ENCODE measurements at places on chromosomes 6 and 20.

- no peak for DNase-seq
These were observed 29.0 kb upstream of the COL10A1 start for GRCh38 chr6:116154887-116155286.

- peak; percentile 78 for DNase-seq
These were observed 66.6 kb downstream of the PREX1 start for GRCh38 chr20:48761023-48761785.

- no peak for DNase-seq
These were observed 283.6 kb downstream of the QKI start for GRCh38 chr6:163698086-163698485.

GRCh38 chr6:33850869-33851541 is 47.2 kb upstream of the MLN start:
- no peak for DNase-seq

GRCh38 chr6:38271081-38271480 is 368.6 kb downstream of the BTBD9 start:
- DNase-seq = no peak

DNA sequence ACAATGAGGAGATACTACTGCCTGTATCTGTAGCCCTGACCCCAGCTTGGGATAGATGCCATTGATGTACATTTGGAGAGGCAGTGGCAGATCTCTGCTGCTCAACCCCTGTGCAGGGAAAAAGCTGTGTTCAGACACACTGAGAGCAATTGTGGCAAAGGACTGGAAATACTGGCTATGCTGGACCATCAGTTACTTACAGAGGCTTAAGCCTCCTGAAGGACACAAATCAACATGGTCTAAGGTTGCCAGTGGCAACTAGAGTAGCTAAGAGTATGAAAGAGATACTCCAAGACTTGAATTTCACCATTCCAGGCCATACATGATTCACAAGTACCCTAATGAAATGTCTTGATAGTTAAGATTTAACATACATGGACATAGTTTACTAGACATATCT is 32.4 kb upstream of the ENPP4 start:
- no peak for DNase-seq

DNA sequence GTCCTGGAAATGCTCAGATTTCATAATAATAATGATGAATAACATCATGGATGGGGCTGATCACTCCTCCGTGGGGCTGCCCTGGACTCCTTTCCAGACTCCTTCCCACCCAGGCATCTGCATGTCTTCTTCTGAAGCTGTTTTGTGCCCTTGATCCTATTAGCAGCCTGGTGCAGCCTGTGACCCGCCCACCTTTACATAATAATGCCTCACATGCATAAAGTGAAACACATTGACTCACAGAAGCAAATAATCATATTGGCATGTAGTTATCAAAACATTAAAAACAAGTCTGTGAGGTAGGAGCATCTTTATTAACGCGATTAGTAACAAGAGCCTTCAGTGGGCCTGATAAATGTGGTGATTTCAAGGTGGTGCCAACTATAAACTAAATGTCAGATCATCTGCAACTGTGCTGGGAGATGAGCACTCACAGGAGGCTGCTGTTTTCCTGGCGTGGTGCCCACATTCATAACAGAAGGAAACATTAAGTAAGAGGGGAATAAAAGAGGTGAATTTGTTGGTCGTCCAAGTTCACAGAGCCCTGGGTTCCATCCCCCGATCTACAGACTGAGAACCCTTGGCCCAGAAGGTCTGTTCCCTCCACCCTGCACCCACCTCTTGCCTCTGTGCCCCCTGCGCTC is 344.7 kb downstream of the CDH4 start:
- DNase-seq = no peak

GRCh38 chr6:20116792-20117191 is 95.5 kb downstream of the MBOAT1 start:
- DNase-seq = no peak

- DNase-seq = no peak
These were observed 23.0 kb upstream of the SLC22A7 start for GRCh38 chr6:43274916-43275597.

GRCh38 chr6:166305562-166306117 is 2.6 kb downstream of the PRR18 start:
- no peak for DNase-seq

GRCh38 chr20:25336561-25337422 is 53.8 kb downstream of the ABHD12 start:
- no peak for DNase-seq

DNA sequence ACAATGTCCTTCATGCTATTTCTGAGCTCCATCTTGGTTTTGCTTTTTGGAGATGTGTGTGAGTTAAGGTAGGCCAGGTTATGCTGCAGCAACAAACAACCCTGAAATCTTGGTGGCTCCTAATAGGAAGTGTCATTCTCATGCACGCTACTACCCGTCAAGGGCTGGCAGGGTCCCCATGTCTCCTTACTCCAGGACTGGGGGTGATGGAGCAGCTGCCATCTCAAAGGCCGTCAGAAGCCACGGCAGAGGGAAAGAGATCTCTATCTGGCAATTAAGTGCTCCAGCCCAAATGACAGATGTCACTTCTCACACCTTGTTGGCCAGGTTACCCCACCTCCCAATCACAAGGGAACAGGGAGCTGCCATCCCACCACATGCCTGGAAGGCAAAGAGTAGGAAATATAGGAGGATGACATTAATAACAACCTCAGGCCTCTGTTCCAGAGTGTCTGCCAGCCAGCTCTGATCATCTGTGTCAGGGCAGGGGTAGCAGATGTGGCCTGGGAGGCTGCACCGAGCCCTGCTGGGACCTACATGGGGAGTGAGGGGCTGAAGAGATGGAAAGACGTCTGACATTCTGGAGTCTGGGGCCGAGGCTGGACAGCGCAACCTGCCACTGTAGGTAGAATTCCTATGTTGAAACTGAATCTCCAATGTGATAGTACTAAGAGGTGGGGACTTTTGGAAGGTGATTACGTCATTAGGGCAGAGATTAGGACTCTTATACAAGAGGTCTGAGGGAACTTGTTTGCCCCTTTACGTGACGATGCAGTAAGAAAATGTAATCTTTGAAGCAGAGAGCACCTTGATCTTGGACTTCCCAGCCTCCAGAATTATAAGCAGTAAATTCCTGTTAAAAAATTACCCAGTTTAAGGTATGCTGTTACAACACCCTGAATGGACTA is 4.8 kb upstream of the SDCBP2 start:
- DNase-seq = no peak

- no peak for DNase-seq
These were observed 31.1 kb downstream of the BRPF3 start for GRCh38 chr6:36227379-36228228.

GRCh38 chr6:113287396-113287795 is 569.7 kb upstream of the MARCKS start:
- DNase-seq = no peak

DNA sequence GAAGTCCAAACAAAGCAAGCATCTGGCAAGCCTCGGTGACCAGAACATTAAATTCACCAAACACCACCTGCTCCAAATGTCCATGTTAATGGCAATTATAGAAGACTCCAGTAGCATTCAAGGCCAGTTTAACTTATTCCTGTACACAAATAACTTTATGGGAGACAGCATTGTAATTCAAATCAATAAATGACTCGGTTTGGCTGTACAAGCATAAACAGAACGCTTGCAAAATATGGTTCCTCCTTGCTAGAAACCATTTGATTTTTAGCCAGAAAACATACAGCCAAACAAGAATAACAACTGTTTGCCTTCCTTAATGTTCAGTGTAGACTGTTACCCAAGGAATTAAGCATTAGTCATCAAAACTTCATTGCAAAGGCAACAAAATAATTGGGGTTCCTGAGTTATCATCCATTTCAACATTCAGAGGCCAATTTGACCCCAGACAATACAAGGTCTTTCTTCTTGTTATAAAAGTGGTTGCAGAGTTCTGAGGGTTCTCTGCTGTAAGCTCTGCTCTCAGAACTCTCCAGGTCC is 125.1 kb downstream of the BFSP1 start:
- DNase-seq = no peak

DNA sequence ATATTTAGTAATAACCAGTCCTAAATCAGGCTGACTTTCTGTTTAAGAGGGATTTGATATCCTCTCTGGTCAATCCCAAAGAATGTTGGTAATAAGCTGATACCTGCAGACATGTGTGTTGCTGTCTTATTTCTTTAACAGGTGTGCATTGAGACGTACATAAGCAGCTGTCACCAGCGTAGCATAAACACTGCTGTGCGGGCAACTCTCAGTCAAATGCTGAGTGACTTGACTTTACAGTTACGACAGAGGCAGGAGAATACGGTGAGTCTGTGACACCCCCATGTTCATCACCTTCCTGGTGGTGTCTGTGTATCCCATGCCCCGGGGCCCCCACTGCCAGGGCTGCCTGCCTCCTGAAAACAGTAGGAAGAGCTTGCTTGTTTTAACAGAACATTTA is 20.1 kb upstream of the PBOV1 start:
- no peak for DNase-seq

DNA sequence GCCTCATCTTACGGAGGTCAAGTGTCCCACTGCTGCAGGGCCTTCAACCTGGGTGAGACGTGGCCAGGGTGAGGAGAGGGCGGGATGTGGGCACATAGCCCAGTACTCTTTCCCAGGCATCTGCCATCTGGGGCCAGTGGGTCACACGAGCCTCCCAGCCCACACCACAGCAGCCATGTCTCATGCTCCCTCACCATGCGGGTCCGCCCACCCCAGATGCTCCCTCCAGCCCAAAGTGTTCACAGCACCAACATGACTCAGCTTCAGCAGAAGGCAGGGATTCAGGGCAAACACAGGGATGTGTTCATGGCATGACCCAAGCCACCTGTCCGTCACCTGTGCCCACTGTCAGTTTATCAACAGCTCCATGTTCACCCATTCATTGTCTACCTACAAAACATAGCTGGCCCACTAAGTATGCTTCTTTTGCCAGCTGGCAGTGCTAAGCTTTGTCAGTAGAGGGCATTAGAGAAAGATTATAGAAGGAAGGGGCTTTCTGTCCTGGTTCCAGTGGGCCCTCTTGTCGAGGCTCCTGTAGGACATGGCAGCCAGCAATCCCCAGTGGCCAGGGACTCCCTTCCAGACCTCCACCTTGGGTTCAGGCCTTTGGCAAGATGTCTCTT is 109.2 kb downstream of the FOXF2 start:
- DNase-seq = no peak

DNA sequence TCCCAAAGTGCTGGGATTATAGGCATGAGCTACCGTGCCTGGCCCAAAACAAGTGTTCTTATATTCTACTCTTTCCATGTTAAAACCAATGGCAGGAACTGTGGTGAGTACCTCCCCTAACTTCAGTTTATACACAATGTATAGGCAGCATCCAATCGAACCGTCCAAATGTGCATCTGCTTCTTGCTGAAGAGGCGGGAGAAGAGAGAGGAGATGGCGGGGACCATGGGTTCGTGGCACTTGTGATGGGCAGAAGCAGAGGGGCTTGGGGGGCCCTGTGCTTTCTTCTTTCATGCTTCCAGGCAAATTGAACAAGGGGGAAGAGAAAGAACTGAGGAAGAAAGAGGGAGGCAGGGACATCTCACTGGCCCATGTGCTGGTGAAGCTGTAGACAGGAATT is 11.2 kb upstream of the TCFL5 start:
- DNase-seq = no peak

All from CD4-positive, alpha-beta T cell treated with Interleukin-15 for 1 hour (primary cell).